ENCODE measurements at places on chromosomes 6 and 20.

- no peak for DNase-seq
Measured at GRCh38 chr6:47028835-47029360, 13.2 kb downstream of the ADGRF1 start.

DNA sequence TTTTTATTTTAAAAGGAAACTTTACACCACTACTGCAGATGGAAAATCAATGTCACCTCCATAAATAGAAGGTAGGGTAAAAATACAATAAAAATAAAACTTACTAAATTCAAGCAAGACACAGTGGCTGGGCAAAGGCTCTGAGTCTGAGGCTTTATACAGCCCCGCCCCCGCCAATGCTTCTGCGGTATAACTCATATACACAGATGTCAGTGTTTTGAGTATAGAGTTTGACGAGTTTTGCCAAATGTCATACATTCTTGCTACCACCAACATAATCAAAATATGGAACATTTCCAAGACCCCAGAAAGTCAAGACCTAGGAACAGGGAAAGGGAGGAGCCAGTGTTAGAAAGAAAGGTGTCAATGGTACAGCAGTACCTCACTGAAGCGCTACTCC is 12.8 kb downstream of the NFATC2 start:
- peak; percentile 86 for DNase-seq

GRCh38 chr6:122651031-122651430 is 40.8 kb downstream of the PKIB start:
- no peak for DNase-seq

- DNase-seq, result no peak
Measured at GRCh38 chr20:34628026-34628425, 48.9 kb downstream of the PIGU start.

DNA sequence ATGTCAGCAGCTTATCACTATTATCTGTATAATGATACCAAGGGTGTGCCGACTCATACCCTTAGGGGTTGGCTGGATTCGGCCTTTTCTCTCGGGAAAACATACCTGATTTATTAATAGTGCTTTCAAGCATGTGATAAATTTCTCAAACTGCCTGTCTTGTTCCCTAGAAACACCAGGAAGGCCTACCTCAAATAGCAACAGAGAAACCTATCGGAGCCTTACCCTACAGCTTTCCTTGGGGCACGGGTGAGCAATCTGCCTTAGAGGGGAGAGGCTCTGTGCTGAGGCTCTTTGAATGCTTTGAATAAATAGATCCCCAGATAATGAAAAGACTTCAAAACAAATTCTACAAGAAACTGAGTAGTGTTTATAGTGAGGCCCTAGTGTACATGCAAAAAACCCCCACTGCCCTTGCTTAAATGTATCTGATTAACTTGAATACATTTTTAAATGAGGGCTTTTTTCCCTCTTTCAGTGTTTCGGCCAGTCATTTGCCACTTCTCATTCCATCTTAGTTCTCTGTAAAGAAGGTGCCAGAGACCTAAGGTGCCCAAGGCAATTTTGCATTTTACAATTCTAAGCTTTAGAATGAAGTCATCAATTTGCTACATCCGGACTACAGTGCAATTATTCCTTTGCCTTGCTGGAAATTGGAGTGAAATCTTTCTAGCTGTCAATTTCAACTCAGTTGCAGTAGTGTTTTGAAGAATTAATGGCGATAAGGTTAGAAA is 320.1 kb downstream of the ESR1 start:
- DNase-seq, result no peak

GRCh38 chr20:15257569-15257870 is 920.1 kb upstream of the FLRT3 start:
- no peak for DNase-seq

GRCh38 chr6:168411130-168411529 is 29.9 kb upstream of the SMOC2 start:
- no peak for DNase-seq

DNA sequence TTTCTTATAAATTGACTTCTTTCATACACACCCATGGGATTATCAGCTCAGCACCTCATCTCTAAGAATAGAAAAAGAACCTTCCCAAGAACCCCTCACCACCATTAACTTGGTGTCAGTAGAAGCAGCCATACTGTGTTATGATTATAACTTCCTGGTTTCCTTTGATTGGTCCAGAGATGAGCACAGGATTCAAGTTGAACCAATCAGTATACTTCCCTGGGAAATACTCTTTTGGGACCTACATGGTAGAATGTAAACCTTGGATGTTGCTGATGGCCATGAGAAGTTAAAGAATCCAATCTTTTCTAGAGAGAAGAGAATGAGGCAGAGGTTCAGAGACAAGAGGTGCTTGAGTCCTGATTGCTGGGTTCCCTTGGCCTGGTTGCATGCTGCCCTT is 190.8 kb downstream of the BMP7 start:
- DNase-seq, result no peak

- no peak for DNase-seq
Measured at GRCh38 chr6:154604119-154604518, 93.6 kb upstream of the CNKSR3 start.

- DNase-seq, result no peak
Measured at GRCh38 chr20:47875297-47876025, 90.2 kb upstream of the SULF2 start.

- no peak for DNase-seq
Measured at GRCh38 chr6:8192597-8192996, 90.2 kb upstream of the EEF1E1 start.

DNA sequence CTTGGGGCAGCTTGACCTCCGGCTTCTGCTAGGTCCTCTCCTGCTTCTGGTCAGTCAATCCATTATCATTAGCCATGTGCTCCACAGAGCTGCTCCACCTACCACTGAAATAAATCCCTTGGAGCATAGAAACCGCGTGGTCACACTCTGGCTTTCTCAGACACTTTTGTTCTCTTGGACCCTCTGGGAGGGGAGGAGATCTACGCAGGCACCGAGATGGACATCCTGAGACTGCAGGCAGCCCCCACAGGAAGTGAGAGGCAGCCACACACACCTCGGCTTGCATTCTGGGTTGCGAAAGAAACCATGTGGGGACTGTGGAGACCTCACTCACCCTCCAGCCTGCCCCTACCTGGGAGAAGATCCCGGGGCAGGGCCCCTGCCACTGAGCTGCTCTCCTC is 79.5 kb downstream of the FYN start:
- peak; percentile 68 for DNase-seq

- no peak for DNase-seq
Measured at GRCh38 chr6:69936674-69937363, 70.5 kb downstream of the COL19A1 start.

GRCh38 chr20:59173938-59174491 is 10.4 kb downstream of the ZNF831 start:
- no peak for DNase-seq

DNA sequence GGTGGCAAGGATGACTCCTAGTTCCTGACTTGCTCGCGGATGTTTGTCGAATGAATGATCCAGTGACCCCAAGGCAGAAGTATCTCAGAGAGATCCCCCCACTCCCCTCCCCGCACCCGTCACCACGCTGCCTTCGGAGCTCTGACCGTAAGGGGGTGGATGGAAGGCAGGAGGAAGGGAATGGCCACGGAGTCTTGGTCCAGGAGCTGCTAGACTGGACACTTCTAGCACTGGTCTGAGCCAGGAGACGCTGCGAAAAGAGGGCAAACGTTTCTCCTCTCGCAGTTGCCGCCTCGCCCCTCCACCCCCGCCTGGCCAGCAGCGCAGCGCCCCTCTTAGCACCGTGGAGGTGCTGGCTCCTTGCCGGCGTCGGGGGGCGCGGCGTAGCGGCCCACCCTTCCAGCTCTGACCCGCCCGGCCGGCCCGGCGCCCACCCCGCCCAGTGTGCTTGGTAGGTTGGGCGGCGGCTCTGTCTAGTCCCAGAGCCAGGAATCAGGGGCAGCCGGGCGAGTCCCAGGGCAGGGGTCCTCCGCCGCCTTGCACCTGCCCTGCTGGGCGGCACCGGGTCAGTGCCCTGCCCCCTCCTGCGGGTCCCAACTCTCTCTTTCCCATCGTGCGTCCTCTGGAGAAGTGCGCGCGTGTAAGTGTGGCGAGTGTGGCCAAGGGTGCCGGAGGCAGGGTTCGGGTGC is 2.4 kb upstream of the DBNDD2 start:
- DNase-seq, result peak; percentile 19

DNA sequence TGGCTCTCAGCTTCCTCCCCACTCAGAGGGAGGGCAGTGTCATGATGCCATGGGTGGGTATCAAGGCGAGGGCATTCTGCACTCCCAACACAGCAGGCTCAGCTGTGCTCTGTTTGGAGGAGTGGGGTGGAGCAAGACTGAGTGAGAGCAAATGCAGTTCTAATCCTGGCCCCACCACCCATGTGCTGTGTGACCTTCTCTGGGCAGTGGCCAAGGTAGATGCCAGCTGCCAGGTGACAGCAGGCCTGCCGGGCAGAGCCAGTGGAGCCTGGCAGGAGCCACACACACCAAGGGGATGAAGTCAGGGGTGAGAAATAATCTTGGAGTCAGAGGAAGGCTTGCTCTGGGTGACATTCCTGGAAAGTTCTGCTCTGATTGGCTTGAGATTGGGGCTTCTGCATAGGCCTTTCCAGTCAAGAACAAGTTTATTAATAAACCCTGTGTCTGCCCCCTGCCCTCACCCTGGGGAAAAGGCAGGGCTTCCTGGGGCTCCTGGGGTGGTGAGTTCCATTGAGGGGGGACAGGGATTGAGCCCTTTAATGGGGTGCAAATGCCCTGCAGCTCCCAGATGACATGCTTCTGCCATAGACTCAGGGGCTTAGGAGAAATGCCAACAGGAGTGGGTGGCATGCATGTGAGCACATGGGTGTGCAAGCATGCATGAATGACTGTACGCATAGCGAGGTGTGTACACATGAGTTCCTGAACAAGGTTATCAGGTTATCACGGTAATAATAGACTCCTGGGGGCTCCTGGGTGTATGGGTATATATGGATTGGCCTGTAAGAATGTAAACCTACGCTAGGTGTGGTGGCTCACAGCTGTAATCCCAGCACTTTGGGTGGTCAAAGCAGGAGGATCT is 134.2 kb downstream of the MRPL14 start:
- no peak for DNase-seq

- no peak for DNase-seq
Measured at GRCh38 chr20:58046311-58046710, 182.1 kb downstream of the ANKRD60 start.

GRCh38 chr6:11346516-11346915 is 114.0 kb upstream of the NEDD9 start:
- DNase-seq, result no peak

- DNase-seq, result no peak
Measured at GRCh38 chr20:49231471-49231870, 12.3 kb downstream of the DDX27 start.

- DNase-seq, result no peak
Measured at GRCh38 chr6:30013291-30013922, 47.7 kb upstream of the POLR1H start.

DNA sequence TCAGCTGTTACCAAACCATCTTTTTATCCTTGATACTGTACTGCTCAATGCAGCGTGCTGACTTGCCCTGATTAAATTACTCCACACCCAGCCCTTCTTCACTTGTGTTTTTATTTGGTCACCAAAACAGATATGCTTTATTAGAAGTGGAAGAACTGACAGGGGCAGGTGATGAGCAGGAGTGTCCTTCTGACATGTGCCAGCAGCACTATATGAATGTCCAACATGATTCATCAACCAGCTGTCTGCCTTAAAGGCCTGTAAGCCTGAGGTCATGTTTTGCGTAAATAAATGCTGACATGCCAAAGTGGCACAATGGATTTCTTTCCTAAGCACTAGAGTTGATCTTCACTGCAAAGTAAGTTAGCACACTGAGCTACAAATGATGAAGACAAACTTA is 15.4 kb downstream of the POPDC3 start:
- DNase-seq, result no peak

- no peak for DNase-seq
Measured at GRCh38 chr20:62928246-62928939, 2.1 kb upstream of the DIDO1 start.

DNA sequence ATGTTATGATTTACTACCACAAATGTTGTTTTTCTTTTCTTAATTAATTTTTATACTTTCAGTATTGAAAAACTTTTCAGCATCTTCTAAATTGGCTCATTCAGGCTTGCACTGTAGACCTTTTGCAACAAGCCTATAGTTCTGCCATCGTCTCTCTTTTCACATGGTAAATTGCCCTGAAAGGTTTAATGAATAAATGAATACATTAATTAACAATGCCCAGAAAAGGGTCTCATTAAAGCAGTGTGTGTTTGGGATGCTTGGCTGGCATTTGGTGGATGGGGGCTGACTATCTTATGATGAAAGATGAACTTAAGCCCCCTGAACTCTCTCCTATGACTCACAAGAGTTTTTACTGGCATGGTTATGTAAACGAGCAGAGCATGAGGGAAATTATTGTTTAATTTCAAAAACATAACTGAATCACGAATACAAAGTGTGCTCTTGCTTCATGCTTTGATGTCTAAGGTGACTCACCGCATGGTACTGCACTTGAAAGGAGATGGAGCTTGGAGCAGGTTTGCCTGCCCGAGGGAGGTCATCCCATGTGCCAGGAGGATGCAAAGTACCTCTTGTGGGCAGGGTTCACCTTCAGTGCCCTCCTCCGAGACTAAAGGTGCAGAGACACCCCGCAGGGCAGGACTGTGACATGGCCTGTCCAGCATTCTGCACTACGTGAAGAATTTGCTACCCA is 13.8 kb upstream of the PCK1 start:
- no peak for DNase-seq

DNA sequence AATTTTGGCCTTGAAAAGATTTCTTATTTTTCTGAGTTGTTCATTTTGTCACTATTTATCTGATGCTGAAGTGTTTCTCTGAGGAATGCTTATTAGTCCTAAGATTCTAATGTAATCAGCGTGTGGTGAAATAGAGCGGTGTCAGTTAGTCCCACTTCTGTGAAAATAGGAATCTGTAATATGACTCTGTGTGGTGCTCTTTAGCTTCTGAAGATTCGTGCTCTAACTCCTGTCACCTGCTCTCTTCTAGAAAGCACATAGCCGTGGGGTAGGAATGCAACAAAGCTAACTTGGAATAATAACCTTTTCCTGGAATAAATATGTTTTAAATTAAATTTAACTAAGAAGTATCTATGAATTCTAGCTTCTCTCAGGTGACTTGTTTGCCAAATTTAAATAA is 90.4 kb downstream of the BCKDHB start:
- no peak for DNase-seq

GRCh38 chr6:150566486-150566885 is 33.2 kb upstream of the PLEKHG1 start:
- no peak for DNase-seq

- no peak for DNase-seq
Measured at GRCh38 chr6:63063631-63064271, 147.5 kb upstream of the FKBP1C start.

GRCh38 chr6:54719633-54720032 is 126.9 kb upstream of the FAM83B start:
- no peak for DNase-seq

DNA sequence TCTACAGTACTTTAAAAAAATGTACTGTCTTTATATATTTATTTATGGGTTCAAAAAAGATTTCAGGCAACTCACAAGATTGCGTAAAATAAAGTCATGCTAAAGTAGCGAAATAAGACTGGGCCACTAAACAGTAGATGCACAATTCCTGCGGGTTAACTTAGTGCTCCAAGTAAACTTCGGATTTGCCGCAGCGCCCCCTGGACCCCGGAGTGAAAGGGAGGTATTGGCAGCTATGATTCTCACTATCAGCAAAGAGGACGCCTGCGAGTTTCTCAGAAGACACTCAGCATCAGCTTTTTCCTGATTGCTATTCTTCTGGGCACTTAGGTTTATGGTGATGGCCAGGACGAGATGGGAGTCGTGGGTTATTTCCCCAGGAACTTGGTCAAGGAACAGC is 1.4 kb downstream of the OTOR start:
- DNase-seq, result no peak
